ENCODE measurements at places on chromosomes 7 and 10.

DNA sequence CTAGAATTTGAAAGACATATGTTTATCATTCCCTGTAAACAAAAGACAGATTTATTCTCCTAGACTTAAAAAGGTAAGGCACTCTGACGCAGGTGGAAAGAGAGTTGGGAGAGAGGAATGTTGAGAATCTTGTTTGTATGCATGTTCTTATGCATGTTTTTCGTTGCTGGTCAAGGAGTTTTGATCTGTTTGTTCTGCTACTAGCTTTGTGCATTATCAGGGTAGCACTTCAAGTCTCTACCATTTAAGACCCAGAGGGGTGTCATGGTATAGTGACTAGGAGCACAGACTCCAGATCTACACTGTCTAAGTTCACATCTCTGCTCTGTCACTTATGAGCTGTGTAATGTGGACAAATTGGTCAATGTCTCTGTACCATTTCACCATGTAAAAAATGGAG lies 200.2 kb upstream of the FZD1 start:
- DNase-seq, result no peak

GRCh38 chr7:130899638-130900401 lies 165.8 kb upstream of the KLF14 start:
- no peak for DNase-seq

DNA sequence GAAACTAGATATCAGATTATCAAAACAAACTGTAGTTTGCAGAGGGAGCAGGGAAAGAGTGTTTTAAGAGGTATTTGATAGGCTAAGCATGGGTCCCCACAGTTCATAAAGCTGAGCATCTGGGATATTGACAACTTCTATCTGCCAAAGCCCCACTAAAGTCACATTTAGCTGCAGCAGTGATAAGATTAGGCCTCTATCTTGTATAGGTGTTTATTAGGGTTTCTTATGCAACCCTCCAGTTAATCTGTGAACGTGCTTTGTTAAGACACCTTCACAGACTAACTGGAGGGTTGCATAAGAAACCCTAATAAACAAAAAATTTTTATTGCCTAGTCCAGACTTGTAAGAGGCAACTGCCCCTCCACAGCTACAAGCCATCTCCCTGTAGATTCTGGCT lies 78.0 kb downstream of the CYP51A1 start:
- no peak for DNase-seq

- DNase-seq, result peak; percentile 52
Observed at GRCh38 chr10:92242910-92243671, 47.8 kb downstream of the CPEB3 start.

GRCh38 chr10:5468262-5469106 lies 30.9 kb downstream of the CALML5 start:
- no peak for DNase-seq

DNA sequence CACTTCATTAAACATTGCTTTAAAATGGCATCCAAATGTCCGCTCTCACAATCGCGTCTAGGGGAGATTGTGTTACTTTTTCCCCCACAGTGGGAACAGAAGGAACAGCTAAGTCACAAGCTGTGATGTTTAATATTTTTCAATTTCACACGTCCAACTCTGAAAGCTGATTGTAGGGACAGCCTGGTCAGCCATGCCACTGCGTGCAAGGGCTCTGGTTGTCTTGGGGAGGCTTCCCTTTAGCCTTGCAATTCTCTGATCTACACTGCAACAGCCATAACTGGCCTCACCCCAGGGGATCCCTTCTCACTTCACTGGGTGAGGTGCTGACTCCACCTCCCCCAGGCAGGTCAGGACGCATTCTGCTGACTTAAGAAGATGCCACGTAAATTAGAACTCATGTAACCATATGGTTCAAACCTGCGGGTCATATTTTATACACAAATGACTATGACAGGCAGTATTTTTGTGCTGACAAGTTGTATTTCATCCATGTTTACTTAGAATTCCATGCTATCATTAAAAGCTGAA lies 425.2 kb upstream of the NFE2L3 start:
- no peak for DNase-seq

DNA sequence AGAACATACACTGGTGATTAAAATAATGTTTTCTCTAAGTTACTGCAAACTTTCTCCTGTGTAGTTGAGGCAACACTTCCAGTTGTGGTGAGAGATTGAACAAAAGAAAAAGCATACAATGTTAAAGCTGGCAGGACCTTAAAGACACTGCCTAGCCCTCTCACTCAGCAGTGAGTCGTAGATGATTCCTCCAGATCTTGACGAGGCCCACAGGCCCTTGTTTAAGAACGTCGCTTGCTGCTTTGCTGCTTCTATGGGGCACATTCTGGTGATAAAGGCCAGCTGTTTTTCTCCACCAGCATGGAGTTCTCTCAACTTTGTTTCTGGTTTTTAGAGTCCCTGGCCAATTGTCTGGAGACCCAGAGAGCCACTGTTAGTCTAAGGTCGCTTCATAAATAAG lies 2.8 kb upstream of the DENND11 start:
- DNase-seq, result no peak

GRCh38 chr7:158530800-158531609 lies 56.6 kb downstream of the PTPRN2 start:
- no peak for DNase-seq

- peak; percentile 80 for DNase-seq
Observed at GRCh38 chr7:6272481-6273323, at the start of gene CYTH3. Gene CYTH3 (minus strand): TSS chr7:6272624. CDS start chr7:6272507, 117 bp downstream.

GRCh38 chr10:52488606-52489485 lies 174.8 kb downstream of the DKK1 start:
- no peak for DNase-seq

DNA sequence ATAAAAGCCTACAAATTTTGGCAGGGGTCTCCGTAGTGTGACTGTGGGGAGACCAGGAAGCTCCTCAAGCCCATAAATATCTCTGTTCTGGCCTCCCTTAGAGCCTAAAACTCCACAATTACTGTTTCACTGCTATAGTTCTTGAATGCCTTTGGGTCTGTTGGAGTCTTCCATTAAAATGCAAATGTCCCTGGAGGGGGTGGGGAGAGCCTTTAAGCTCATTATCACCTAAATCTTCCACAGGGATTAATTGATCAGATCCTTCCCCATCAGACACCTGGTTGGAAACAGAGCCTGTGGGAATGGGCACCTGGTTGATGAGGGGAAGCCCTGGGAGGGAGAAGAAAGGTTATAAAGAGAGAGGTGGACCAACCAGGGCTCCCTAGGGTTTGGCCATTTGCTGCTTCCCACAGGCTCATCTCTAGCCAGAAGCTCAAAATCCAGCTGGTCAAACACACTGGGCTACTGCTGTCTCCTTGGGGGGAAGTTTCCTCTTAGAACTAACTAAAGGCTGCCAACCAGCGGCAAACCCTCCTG lies 718.2 kb downstream of the LRMDA start:
- DNase-seq, result no peak

- no peak for DNase-seq
Observed at GRCh38 chr10:1169981-1170866, 114.0 kb downstream of the WDR37 start.

DNA sequence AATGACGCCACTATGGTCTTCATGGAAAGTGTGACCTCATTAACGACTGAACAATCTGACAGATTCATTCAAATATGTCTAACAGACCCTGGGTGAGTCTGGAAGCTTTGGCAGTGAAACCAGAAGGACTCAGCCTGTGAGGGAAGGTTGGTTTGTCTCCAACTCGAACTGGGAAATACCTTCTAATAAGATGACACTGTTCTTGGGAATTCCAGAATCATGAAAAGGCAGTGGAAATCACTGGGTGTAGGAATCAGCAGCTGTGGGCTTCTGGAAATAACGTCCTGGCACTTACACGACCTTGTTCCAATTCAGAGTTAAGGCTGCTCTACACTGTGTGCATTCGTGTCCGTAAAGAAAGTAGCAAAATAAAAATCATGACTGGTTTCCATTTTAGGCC lies 75.1 kb downstream of the DGKI start:
- no peak for DNase-seq

DNA sequence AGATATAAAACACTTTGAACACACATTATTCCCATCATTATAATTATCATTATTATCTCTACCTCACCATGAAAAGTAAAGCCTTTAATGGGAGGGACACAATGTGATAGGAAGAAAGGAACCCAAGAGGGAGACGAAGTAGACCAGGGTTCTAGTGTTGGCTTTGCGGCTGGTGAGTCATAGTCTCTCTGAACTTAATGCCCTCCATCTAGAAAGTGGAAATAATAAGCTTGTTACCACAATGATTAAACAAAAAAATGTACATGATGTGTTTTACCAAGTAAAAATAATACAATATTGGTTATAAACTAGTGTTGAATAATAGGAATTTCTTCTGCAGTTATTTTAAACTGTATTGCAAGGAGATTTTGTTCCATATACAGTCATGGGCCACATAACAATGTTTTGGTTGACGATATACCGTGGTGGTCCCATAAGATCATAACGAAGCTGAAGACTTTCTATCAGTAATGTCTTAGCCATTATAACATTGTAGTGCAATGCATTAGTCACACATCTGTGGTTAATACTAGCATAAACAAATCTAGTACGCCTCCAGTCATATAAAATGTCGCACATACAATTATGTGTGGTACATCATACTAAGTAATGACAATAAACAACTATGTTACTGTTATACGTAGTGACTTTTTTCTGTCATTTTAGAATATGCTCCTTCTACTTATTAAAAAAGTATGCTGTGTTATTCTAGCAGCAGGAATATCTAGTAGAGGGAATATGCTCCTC lies 450.6 kb upstream of the SORCS1 start:
- DNase-seq, result no peak

GRCh38 chr7:103547451-103548284 lies 101.7 kb upstream of the SLC26A5 start:
- DNase-seq, result no peak

DNA sequence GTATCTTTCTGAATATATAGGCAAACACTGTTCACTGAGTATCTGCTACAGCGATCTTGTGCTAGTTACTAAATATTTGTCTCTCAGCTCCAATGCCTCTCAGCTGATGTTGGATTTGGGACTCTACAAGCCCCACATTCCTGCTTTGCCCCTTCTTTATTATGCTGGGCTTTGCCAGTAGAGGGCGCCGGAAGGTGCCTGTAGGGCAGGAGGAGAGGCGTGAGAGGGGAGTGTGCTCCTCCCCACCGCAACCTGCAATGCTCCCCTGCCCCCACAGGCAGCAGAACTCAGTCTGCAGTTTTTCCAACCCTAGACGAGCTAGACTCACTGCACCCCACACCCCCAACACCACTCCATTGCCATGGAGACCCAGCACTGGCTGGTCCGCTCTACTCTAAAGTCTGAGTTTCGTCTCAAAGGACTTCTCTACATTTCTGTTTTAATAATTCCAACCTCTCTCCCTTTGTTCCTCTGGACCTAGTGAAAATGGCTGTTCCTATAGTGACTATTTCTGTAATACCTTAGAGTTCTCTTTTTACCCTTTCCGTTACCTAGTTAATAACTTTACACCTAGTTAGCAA lies 337.6 kb downstream of the CCSER2 start:
- no peak for DNase-seq

DNA sequence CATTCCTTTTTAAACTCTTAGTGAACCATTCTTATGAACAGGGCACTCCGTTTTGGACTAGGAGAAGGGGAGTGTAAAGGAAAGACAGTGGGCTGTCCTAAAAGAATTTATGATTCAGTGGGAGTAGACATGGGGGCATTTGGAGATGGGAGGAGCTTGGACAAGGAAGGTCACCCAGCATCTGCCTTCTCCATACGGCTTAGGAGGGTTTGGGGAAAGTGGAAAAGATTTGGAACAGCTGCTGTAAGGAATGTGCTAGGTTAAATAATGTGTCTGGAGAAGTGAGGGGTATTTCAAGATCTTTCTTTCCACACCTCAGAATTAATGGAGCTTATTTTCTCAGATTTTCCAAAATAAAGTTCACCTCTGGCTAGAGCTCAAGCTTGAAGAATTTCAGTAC lies 24.0 kb downstream of the SLC35G1 start:
- peak; percentile 21 for DNase-seq

DNA sequence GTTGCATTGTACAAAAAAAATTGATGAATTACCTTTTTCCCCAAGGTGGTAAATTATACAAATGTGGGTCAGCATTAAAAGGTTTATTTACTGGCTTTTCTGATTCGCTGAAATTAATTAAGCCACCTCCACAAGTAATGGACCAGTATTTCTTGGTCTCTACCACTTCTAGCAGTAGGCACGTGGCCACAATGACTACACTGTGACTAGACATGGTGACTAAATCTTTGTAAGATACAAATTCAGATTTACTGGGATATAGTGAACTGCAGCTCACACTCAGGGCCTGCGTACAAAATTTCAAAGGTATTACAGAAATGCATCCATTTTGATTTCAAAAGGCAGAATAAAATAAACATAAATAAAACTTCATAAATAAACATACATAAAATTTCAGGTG lies 10.9 kb downstream of the HPSE2 start:
- DNase-seq, result no peak

GRCh38 chr7:87404674-87405073 lies 59.2 kb downstream of the CROT start:
- no peak for DNase-seq

DNA sequence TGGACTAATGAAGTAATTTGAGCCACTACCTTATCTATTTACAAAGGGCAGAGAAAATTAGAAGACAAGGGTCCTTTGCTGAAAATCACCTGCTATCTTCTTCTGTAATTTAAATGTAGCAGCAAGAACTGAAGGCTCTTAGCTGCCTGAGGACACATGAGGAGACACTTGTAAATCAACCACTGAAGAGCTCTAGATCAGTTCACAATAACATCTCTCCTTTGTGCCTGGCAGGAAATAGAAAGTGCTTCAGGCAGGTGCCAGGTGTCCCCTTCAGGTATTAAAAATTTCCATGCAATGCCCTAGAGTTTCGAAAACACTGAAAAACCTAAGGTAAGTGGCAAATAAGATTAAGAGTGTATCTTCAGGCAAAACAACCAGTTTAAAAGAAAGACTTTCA lies 474.6 kb downstream of the GRM8 start:
- no peak for DNase-seq

DNA sequence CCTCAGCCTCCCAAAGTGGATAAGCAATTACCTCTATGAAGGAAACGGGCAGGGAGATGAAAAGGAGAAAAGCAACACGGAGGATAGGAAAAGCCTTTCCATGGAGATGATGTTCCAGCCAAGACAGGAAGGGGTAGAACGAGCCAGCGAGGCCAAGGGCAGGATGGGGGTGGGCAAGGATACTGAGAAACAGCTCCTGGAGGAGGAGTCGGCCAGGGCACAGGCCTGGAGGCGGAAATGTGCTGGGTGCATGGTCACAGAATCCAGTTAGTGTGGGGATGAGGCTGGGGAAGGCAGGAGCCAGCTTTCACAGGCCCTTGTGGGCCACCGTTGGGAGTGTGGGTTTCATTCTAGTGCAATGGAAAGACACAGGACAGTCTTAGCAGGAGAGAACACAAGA lies 162.6 kb downstream of the JAZF1 start:
- no peak for DNase-seq

DNA sequence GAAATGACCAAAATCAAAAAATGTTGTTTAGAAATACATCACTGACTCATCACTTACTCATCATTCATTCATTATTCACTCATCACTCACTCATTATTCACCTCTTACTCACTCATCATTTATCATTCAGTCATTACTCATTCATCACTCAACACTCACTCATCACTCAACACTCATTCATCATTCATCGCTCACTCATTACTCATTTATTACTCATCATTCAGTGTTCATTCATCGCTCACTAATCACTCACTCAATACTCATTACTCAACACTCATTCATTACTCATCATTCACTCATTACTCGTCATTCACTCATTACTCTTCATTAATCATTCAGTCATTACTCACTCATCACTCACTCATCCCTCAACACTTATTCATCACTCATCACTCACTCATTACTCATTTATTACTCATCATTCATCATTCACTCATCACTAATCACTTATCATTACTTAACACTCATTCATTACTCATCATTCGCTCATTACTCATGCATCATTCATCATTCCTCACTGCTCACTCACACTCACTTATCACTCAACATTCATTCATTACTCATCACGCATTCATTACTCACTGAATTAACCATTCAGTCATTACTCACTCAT lies 238.5 kb downstream of the ADARB2 start:
- no peak for DNase-seq
